ENCODE measurements at places on chromosomes 1 and 21. TPM values are rescaled to one million over a fixed set of nuclear protein-coding genes. Genes with fewer than 3 reads are reported as not detected.

Gene ANKRD35
- 0.04 TPM for total RNA-seq

Gene CD1D
- not detected for total RNA-seq

Gene ASPM
- total RNA-seq, result 17.5 TPM

Gene CACHD1
- total RNA-seq, result 1.4 TPM

Gene ITLN2
- 0.85 TPM for total RNA-seq

Gene GBP7
- not detected for total RNA-seq

Gene OR2G6
- total RNA-seq, result not detected

Gene COL8A2
- 0.08 TPM for total RNA-seq

Gene LHX8
- total RNA-seq, result 0.91 TPM

Gene FMO4
- total RNA-seq, result 0.31 TPM

Gene TMEM269
- 0.15 TPM for total RNA-seq

Gene TIE1
- total RNA-seq, result not detected

Gene PIGR
- not detected for total RNA-seq

Gene BEND5
- total RNA-seq, result not detected

Gene GPR161
- 10.8 TPM for total RNA-seq

Gene ZC3H12A
- total RNA-seq, result 32.3 TPM

Gene ACTRT2
- not detected for total RNA-seq

Gene SLC25A34
- total RNA-seq, result 0.53 TPM

Gene IRF6
- total RNA-seq, result 0.19 TPM

Gene ZNF648
- total RNA-seq, result not detected

Gene AMPD2
- 23.5 TPM for total RNA-seq

Gene INAVA
- total RNA-seq, result 46.3 TPM

Gene SH2D5
- 11.9 TPM for total RNA-seq

Gene SLC6A9
- total RNA-seq, result 11.5 TPM

Gene HECTD3
- total RNA-seq, result 13.7 TPM

Gene CRYAA
- total RNA-seq, result not detected

Gene TMEM81
- 2.9 TPM for total RNA-seq

Gene SYTL1
- total RNA-seq, result 0.39 TPM

Gene TGFB2
- 14.8 TPM for total RNA-seq

Gene TRAF5
- 7.2 TPM for total RNA-seq

Gene CHRM3
- total RNA-seq, result 0.16 TPM

All from A549 treated with Mapracorat at 1 μM for 4 hours (cell line).